ENCODE measurements at places on chromosomes 5 and 9.

- no peak for DNase-seq
Observed at GRCh38 chr9:121939643-121940042, 153.5 kb downstream of the TTLL11 start.

DNA sequence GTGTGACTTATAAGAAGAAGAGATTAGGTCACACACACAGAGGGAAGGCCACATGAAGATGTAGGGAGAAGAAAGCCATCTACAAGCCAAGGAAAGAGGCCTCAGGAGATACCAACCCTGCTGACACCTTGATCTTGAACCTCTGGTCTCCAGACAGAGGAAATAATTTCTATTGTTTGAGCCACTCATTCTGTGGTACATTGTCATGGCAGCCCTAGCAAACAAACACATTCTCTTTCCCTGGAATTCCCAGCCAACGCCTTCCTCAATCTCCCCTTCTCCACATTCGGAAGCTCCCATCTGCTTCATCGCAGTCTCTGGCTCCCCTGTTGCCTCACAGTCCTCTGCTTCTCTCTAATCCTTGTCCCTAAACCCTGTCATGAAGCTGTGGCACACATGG is 16.7 kb downstream of the PTGS1 start:
- no peak for DNase-seq

DNA sequence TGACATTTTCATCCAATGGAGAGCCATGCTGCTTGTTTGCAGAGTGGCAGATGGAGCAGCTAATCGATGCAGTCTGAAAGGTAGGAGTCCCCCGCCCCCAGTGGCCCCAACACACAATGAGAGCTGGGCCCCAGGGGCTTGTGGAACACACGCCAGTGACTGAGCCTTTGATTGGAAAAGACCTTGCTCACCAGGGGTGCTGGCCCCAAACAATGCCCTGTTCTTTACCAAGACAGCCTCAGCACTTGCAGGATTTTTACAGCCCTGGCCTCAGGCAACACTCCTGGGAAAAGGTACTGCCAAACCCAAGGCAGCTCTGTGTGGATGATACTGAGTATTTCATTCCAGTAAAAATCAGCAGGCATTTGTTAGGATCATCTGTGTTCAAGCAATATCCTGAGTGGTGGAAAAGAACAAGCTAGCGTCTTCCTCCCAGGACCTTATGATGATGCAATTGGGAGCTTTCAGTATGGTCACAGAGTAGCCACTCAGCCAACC is 276.8 kb upstream of the CLINT1 start:
- no peak for DNase-seq

DNA sequence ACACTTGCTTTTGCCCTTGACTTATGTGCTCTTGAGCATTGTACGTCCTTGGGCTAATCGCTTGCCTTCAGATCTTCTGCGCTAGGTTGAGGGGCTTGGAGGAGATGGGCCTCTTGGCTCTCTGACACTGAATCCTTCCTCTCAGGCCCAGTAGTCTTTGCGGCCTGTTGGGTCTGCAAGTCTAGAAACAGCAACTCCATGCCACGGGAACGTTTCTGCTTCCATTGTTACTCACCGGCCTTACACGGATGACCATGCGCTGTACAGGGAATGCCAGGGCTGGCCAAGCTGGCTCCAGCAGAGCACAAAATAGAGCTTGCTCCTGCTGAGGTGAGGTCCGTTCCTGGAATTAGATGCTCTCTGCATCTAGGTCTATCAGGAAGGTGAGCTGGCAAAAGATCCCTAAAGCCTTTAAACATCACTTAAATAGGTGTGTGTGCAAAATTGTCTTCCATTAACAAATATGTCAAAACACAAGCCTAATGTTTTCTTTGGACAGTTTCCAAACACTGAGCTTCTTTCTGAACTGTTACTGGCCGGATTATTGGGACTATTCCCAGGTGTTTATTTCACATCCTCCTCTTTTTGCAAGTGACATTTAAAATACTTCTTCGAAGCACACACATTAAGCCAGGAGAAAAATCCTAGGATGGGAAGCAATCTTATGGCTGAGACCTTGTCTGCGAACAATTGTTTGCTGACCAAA is 29.7 kb downstream of the DAPK1 start:
- no peak for DNase-seq

- no peak for DNase-seq
Observed at GRCh38 chr9:37775216-37775919, 9.5 kb downstream of the EXOSC3 start.

DNA sequence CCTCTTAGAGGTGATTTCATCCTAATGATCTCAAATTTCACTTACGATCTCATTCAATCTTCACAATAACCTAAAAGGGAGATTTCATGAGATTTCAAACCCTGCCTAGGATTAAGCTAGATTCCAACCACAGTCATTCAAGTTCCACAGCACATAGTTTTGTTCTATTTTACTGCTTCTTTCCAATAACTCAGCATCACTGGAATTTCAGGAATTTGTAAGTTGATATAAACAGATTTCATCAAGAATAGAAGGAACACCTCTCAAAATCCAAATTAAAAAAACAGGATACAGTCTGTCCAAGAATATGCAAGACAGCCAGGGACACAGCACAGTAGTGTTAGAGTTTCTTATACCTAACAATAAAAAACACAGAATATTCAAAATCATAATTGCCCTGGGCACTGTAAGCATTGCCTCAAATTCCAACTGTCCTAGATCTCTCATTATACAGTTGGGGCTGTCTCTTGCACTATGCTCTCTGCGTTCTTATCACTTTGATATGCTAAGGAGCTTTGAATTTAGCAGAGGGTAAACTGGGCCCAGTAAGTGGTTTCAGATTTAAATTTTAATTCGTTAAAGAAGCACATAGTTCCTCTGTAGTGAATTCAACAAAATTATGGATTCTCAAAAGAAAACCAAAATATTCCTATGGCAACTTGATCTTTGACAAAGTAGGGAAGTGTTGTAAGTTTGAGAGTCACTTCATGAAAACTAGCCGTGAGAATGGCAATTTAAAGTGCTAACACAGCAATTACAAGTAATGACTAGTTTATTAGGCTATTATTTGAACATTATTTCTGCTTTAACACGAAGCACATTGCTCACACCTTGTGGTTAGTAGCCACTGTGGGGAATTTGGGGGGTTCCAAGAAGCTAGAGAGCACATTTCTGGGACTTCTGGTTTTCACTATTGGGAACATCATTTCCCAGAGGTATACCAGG is 478.6 kb upstream of the C9orf72 start:
- no peak for DNase-seq

DNA sequence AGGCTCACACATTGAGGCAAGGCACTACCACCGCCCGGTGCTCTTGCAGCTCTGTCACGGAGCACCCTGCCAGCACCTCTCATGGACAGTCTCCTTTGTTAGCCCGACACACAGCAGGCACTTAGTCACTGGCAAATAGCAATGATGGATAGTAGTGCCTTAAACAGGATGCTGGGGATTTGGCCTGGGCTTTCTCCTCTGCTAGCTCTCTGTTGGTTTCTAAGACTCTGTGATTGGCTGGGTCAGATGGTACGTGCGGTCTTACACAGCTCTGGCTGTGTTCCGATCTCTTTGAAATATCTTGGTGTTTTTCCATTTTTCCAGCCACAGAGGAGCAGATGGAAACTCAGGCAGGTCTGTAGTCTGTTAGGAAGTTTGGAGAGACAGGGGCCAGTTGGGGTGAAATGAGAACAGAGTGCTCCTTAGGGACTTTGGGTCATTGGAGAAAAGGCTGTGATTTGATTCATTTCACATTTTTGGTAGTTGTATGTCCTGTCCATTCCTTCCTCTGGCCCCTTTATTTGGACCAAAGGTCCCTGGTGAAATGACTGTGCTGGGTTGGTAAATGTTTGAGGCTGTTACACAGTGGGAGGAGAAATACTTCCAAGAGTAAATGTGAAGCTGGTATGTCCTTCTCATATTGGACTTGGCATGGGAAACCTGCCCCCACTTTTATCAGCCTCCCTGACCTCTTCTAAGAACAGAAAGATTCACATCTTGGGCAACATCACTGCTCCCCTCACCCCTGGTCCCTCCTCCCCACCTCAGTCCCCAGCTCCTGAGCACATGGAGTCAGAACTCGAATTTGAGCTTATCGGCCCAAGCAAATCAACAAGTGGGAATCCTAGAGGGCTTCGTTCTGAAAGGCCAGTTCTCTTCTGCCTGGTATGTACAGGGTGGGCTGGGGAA is 3.4 kb downstream of the SMIM3 start:
- no peak for DNase-seq

- DNase-seq = no peak
Observed at GRCh38 chr9:104856413-104856941, 71.5 kb downstream of the ABCA1 start.

DNA sequence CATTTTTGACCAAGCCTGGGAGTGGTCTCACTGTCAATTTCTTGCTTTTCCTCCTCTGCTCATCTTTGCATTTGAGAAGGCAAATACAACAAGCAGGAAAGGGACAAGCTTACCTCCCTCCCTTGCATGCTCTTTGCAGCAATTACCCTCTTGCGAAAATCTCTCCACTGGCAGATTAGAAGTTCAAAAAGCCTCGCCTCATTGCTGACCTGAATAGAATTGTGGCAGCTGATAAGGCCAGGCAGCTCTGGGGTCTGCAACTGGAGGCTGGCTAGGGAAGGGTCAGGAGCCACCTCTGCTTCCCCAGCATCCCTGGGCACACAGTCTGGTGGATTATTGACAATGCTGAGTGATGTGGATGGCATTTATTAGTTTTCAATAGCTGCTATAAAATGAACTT is 362.3 kb upstream of the KIF2A start:
- no peak for DNase-seq
